ENCODE measurements at places on chromosomes 4 and X.
A peak's percentile ranks its signal among the peaks of the same experiment; 100 is the strongest.

DNA sequence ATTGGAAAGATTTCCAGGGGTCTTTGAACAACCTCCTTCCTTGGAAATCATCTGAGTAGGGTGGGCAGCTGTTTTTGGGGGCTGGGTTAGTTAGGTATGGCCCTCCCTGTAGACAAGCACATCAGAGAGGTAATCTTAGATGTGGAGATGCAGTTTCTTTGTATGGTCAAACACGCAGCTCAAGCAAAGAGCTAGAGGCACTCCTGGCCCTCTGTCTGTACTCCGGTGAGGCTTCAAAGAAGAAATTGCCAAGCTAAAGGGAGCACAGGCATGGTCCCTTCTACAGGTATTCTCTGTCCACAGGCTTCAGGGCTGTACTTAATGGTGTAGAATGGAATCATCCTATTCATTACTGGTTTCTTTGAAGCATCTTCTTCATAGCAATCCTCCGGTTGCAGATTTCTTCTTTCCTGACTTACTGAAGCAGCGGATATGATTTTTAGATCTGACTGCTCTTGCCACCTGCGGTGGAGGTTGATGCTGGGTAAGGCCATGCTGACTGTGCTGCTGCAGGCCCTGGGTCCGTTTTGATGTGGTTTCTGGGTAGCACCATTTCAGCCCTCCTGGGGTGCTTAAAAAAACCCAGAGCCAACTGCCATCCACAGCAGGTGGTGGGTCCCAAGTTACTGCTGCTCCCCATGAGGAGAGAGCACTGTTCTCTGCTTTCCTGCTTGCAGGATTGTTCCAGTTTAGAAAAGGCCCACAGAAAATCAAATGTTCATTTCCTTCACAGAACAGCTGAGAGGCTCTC, 318.9 kb upstream of the GATB start:
- no peak for DNase-seq

GRCh38 chr4:5544762-5545161, 163.6 kb downstream of the EVC2 start:
- DNase-seq: no peak

DNA sequence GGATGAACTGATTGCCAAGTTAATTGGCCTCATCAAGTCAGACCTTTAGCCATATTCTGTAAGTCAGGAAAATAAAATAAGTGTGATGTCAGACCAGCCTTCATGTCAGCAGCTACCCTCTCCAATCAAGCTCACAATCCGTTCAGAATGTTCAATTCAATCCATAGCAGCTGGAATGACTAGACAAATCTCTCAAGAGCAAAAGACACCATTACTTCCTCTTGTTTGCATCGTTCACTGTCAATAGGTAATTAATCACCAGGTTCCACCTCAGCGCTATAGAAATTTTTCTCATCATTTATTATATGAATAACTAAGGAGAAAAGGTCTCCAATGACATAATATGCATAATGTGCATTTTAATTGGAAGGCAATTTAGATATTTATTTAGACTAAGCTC, 321.0 kb upstream of the GRIA3 start:
- no peak for DNase-seq

GRCh38 chr4:10530137-10530786, 73.0 kb upstream of the ZNF518B start:
- DNase-seq: no peak

DNA sequence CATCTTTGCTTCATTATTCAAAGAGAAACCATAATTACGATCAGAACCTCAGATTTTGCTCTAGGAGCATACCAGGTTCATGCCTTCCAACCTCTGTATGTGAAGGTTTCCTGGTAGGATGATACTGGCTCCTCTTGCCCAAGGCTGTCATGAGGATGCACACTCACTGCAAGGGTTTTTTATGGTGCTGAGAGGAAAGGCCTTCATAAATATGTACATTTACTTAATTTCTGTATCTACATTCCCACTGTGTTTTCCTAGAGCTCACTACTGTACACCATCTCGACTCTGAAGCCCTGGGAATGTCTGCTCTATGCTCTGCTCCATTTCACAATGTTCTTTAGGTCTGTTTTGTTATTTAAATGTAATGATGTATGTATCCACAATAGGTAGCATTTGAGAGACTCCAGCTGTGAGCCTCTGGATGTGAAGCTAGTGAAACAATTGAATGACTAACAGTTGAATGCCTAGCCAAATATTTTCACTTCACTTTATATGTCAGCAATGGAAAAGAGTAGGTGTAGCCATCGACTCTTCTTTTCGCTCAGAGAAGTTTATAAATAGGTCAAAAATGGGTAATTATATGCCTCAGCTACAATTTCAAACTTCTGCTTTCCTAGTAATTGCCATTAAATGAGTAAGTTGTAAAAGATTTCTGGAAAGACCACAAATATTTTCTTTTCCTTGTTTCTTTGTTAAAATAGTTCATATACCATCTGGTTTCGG, 228.0 kb downstream of the PALLD start:
- no peak for DNase-seq

DNA sequence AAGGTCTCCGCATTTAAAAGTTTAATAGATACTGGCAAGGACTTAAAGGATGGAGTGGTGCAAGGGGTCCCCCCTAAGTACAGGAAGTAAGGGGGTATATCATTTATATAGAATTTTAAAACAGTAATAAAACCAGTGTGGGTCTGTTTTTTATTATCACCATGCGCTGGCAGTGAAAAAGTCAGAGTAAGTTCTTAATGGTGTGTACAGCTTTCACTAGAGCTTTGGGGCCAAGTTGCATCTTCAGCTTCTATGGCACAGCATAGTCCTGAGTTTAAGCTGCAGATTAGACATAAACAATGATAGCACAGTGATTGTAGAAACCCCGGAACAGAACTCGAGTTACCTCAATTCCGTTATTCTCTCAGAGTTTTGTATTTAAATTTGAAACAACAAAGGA, 27.6 kb downstream of the RHOH start:
- no peak for DNase-seq

GRCh38 chrX:77945910-77946545, 23.4 kb downstream of the PGAM4 start:
- no peak for DNase-seq

GRCh38 chr4:138952411-138952810, 63.2 kb upstream of the NOCT start:
- no peak for DNase-seq

- no peak for DNase-seq
These were observed at the start of gene MTNR1A for GRCh38 chr4:186554914-186555827. MTNR1A (minus strand) TSS chr4:186555567; CDS start chr4:186555365, 202 bp downstream.

GRCh38 chr4:82818664-82819662, 20.4 kb upstream of the SCD5 start:
- DNase-seq: no peak

- no peak for DNase-seq
These were observed 17.1 kb downstream of the L1CAM start for GRCh38 chrX:153868576-153869472.

GRCh38 chrX:19902110-19902509, 14.7 kb upstream of the SH3KBP1 start:
- no peak for DNase-seq

GRCh38 chrX:109384699-109385098, 97.2 kb downstream of the GUCY2F start:
- DNase-seq: no peak

DNA sequence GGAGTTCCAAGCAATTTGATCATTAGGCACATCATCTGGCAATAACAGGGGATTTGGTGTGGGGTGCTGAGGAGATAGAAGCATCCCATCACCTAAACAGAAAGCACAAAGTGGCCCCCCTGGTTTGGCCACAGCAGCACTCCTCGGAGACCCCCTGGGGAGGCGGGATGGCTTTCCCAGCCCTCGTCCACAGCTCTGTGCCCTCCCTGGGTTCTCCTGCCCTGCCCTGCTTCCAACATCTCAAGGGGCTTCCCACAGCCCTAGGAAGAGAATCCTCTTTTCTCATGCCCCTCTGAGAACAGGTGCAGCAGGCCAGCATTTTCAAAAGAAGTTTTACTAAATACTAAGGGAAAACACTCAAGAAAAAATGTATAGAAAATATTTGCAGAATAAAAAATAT, 12.8 kb downstream of the ATP5ME start:
- DNase-seq: no peak

DNA sequence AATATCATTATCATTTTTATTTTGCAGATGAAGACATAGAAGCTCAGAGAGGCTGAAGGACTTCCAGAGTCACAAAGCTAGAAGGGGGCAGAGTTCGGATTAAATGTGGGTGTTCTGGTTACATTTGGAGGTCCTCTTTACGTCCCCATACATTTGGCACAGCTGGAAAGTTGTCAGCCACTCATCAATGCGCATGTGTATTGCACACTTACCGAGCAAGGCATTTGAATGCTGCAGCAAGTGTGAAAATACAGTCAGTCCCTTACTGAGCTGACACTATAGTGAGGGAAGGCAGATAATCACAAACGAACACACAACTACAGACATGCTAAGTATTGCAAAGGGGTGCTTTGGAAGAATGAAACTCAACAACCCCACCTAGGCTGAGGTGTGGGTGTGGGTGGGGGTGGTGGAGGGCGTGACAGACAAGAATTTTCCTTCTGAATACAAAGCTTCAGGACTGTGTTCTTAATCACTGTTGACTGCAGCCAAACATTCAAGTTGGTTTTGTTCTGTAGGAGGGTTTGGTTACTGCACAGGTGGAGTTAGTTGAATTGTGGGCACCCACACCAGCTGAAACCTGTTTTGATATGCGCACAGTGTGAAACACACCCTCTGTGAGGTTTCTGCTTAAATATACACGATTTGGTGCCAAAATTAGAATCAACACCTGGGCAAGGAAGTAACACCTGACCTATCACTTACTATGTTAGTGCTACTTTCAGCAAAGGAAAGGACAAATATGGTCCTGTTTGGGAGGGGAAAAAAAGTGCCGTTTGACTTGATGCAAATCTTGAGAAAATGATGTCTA, 72.4 kb downstream of the COQ2 start:
- DNase-seq: no peak

DNA sequence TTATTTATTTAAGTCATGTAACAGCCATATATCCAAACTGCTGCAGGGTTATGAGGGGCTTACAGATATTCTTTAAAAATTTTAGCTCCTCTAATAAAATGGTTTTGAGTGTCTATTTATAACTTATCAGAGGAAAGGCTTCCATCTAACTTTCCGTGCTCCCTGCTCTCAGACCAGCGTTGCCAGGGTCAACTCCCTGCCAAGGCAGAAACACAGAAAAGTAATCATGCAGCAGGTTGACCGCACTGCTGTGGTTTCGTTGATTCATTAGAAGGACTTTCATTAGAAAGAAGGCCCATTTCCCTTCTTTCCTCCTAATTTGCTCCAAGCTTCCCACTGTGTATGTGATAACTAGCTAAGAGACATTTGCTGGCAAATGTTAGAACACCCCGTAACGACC, 33.9 kb downstream of the BCLAF3 start:
- DNase-seq: no peak

DNA sequence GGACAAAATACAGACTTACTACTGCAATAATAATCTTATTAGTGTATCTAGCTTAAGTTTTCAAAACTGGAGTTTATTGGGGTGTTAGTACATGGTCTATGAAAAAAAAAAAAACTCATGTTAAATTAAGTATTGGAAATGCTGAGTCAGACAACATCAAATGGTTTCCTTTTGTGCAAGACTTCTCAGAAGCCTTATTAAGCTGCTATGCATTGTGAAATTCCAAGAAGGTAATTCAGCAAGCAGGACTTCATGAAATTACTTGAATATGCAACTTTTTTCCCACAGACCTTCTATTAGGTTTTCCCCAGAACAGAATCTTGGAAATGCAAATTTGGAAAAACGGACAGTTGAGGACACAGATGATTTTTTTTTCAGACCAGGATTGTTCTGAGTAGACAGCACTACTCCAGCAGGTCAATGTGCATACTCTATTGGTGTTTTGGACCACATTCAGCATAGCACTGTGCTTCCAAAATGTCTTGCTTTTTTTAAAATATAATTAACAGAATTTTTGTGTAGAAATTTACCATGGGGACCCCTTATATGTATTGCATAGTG, 568.8 kb upstream of the TENM3 start:
- DNase-seq: no peak

DNA sequence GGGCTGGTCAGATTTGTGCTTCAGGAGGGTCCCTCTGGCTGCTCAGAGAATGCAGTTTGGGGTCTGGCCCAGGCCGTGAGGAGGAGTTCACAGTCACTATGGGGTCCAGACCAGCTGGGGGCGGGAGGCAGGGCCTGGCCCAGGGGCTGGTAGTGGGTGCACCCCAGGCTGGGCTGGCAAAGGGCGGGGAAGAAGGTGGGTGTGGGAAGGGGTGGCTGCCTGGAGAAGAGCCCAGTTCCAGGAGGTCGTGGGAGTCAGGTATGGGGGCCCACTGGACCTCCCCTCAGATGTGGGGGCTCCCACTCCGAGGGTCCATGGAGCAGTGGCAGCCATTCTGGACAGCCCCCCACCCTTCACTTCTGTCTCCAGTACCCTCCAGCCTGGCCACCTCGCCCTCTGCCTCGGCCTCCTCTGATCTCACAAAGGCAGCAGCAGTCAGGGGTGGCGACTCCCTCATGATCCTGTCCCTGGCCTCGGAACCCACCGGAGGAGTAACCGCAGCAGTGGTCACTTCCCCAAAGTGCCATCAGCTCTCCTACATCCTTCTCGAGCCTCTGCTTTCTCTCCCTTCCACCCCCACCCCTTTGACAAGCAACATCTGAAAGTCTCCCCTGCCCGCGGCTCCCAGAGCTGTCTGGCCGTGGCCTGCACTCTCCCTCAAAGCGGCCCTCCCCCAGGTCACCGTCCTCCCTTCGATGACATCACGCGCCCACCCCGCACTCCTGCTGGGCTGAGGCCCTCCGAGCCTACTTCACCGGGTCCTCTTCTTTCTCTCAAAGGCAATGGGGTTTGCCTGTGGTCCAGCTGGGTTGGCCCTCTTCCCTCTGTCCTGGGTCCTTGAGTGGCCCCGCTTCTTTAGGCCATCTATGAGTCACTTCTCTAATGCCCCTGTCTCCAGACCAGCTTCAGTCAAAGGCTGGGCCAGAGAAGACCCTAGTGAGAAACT, 1.7 kb upstream of the SLC6A8 start:
- no peak for DNase-seq

- no peak for DNase-seq
These were observed 214.2 kb downstream of the RELL1 start for GRCh38 chr4:37471971-37472370.

GRCh38 chr4:73257234-73257633, 1.4 kb downstream of the ANKRD17 start:
- DNase-seq: peak; percentile 75

GRCh38 chrX:18297251-18297650, 57.2 kb downstream of the SCML2 start:
- no peak for DNase-seq

Measured in stimulated activated effector memory CD8-positive, alpha-beta T cell treated with anti-CD3 and anti-CD28 coated beads, Interleukin-12 subunit alpha, Interleukin-12 subunit beta, amount 100 ng/mL, for 72 hours (primary cell).